Left cardiac atrium (tissue), 4 donors: ENCODE measurements at places on chromosomes 6 and 20. TPM values are rescaled to one million over a fixed set of nuclear protein-coding genes. Genes with fewer than 3 reads are reported as not detected.

GRCh38 chr20:14193885-14194284, 143.5 kb downstream of the FLRT3 start:
- DNase-seq = no peak

DNA sequence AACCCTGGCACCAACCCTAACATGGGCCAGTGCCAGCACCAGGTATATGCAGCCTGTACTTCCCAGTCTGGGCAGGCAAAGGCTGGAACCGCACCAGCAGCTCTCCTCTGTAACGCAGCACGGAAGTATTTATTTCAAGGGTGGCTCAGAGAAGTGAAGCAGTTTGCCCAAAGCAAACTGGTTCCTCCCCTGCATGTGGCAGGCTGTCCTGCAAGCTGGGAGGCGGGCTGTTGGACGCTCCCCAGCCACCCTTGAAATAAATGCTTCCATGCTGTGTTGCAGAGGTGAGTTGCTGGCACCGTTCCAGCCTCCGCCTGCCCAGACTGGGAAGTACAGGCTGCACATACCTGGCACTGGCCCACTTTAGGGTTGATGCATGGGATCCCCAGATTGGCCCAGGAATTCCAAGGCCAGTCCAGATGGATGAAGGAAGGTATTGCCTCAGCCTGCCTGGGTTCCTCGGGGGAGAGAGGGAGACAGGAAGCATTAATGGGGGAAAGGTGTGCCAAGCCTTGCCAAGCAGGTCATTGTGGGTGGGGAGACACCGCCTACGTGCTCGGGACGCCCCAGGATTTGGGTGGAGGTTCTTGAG, 49.8 kb downstream of the PPARD start:
- peak; percentile 32 for DNase-seq

DNA sequence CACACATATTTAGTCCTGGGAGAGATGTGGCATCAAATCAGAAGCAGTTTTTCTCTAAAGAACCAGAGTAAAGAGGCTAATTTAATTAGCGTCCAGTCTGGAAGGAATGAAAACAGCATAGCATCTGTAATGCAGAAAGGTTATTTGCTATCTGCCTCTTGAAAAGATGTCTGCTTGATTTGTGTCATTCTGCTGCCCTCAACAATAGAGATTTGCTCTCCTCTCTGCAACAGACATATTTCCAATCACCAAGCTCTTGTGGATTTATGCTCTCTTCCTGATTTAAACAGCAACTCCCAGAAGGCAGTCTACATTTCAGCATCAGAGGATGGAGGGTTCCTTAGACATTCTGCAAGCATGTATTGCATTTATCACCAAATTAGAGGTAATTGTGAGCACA, 53.5 kb upstream of the AKAP12 start:
- DNase-seq = no peak

GRCh38 chr6:165167311-165167710, 142.1 kb downstream of the C6orf118 start:
- DNase-seq = no peak

DNA sequence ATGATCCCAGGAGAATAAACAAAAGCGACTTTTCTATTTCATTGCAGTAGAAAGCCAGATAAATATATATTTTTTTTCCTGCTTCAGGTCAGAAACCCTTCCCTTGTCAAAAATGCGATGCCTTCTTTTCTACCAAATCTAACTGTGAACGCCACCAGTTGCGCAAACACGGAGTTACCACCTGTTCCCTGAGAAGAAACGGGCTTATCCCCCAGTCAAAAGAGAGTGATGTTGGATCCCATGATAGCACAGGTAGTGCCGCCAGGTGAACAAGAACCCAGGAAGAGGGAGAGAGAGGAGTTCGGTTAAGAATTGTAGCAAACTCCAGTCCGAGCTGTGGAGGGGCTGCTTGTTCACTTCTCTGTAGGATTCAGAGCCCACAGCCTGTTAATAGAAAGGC, 72.6 kb downstream of the SSR1 start:
- DNase-seq = no peak

DNA sequence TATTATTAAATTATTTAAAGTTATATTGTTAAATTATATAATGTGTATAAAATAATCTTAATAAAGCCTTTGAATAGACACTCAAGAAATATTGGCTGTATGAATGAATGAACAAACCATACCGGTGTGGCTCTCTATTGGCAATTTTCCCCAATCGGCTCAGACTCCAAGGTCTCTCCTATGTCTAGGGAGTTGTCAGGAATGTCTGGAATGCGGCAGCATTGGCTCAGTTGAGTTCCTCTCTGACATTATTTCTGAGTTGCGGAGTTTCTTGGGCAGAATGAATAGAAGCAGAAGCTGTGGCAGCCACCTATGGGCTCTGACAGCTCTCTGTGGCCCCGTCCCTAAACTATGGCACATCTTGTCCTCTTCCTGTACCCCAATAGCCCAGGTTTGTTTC, 111.0 kb downstream of the SOBP start:
- DNase-seq = peak; percentile 43

- no peak for DNase-seq
Observed at GRCh38 chr6:50791900-50792508, 26.7 kb upstream of the TFAP2B start.

EDN1 gene
- 25.4 TPM for total RNA-seq

ADGRG6 gene
- total RNA-seq = 13.4 TPM

MUC21 gene
- total RNA-seq = not detected

SCUBE3 gene
- 0.13 TPM for total RNA-seq

KCNK16 gene
- not detected for total RNA-seq
